ENCODE measurements at places on chromosomes 4 and X. TPM values are rescaled to one million over a fixed set of nuclear protein-coding genes. Genes with fewer than 3 reads are reported as not detected.

The STK32B gene
- 5.6 TPM for polyA plus RNA-seq

The CRLF2 gene
- polyA plus RNA-seq: not detected

The DNAAF6 gene
- polyA plus RNA-seq: not detected

The INTU gene
- polyA plus RNA-seq: 4.5 TPM

The IL13RA1 gene
- polyA plus RNA-seq: 27.7 TPM

The MAGEB1 gene
- polyA plus RNA-seq: not detected

The APLN gene
- 0.09 TPM for polyA plus RNA-seq

The NR3C2 gene
- 0.18 TPM for polyA plus RNA-seq

The GRK4 gene
- polyA plus RNA-seq: 2.1 TPM

The RPL9 gene
- 458 TPM for polyA plus RNA-seq

The RNF128 gene
- 0.10 TPM for polyA plus RNA-seq

The VEGFC gene
- 47.7 TPM for polyA plus RNA-seq

The CXCL8 gene
- 1.1 TPM for polyA plus RNA-seq

The SOD3 gene
- polyA plus RNA-seq: 14.9 TPM

The HSD17B13 gene
- 0.07 TPM for polyA plus RNA-seq

The ATP2B3 gene
- not detected for polyA plus RNA-seq

Data from BJ (cell line).